ENCODE measurements at places on chromosomes 2 and 18. TPM values are rescaled to one million over a fixed set of nuclear protein-coding genes. Genes with fewer than 3 reads are reported as not detected.

The RTKN gene
- total RNA-seq: 15.7 TPM

The ROCK1 gene
- 63.2 TPM for total RNA-seq

The EPB41L3 gene
- 28.0 TPM for total RNA-seq

The VWA3B gene
- not detected for total RNA-seq

The CROCC2 gene
- 0.41 TPM for total RNA-seq

The SULT6B1 gene
- total RNA-seq: not detected

The APLF gene
- total RNA-seq: 6.8 TPM

The CCDC142 gene
- 27.7 TPM for total RNA-seq

The ACADL gene
- total RNA-seq: 0.63 TPM

The ORMDL1 gene
- total RNA-seq: 11.4 TPM

The RIT2 gene
- not detected for total RNA-seq

The PSTPIP2 gene
- total RNA-seq: 6.4 TPM

The FOXI3 gene
- not detected for total RNA-seq

The KRTCAP3 gene
- not detected for total RNA-seq

The PLCD4 gene
- total RNA-seq: 1.2 TPM
